ENCODE measurements at places on chromosomes 3 and 15.
A peak's percentile ranks its signal among the peaks of the same experiment; 100 is the strongest.

- DNase-seq = no peak
Measured at GRCh38 chr15:62782071-62782841, 260.3 kb upstream of the TPM1 start.

DNA sequence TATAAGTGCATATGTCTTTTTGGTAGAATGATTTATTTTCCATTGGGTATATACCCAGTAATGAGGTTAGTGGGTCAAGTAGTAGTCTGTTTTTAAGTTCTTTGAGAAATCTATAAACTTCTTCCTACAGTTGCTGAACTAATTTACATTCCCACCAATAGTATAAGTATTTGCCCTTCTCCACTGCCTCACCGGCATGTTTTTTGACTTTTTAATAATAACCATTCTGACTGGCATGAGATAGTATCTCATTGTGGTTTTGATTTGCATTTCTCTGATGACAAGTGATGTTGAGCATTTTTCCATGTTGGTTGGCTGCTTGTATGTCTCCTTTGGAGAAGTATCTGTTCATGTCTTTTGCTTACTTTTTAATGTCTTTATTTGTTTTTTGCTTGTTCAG is 94.1 kb upstream of the TP63 start:
- no peak for DNase-seq

- peak; percentile 64 for DNase-seq
Measured at GRCh38 chr3:127750226-127751031, 71.9 kb downstream of the MGLL start.

DNA sequence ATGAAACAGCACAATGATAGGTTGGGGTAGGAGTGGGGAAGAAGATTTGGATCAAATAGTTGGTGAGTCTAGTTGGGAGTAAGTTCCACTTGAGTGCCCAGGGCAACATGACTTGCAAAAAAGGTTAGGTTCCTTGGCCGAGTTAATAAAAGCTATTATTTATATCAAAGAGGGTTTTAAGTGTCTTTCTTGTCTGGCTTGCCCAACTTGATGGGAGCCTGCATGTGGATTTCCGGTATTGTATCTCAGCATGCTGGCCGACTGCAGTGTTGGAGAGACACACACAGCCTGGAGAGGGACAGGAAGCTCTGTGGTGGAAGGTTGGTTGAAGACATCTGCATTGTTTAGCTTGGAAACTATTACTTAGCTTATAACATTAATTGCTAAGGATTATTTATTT is 449.5 kb upstream of the TBL1XR1 start:
- no peak for DNase-seq

- no peak for DNase-seq
Measured at GRCh38 chr3:190097025-190097424, 23.7 kb downstream of the P3H2 start.

DNA sequence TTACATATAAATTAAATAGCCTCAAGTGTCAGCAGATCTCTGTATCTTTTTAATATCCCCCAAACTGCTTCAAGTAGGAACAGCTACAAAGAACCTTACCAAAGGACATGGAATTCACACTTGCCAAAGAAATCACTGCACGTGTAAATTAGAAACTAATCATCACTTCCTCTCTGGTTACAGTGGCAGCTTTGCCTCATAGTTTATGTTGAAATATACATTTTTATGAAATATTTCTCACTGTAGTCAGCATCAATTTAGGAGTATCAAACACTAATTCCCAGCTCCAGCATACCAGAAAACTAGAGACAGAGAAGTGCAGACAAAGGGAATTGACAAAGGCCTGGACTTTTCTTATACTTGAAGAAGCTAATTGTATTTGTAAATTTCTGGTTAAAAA is 260.9 kb downstream of the TIGIT start:
- no peak for DNase-seq

DNA sequence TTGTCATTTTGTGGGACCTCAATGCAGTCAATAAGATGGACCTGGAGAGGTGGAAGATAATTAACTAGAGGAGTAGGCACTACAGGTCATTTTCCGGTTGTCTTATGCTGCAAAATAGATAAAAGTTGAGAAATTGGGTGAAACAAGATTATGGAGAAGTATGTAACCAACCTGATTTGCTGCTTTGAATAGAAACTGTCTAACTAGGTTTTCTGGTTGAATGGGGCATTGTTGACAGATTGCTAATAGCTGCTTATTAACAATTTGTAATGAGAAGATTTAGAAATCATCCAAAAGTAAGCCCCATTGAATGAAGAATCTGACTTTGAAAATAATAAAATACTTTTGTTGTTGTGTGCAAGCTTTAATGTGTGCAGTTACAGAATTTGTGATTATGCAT is 26.2 kb downstream of the PIAS1 start:
- DNase-seq = no peak

DNA sequence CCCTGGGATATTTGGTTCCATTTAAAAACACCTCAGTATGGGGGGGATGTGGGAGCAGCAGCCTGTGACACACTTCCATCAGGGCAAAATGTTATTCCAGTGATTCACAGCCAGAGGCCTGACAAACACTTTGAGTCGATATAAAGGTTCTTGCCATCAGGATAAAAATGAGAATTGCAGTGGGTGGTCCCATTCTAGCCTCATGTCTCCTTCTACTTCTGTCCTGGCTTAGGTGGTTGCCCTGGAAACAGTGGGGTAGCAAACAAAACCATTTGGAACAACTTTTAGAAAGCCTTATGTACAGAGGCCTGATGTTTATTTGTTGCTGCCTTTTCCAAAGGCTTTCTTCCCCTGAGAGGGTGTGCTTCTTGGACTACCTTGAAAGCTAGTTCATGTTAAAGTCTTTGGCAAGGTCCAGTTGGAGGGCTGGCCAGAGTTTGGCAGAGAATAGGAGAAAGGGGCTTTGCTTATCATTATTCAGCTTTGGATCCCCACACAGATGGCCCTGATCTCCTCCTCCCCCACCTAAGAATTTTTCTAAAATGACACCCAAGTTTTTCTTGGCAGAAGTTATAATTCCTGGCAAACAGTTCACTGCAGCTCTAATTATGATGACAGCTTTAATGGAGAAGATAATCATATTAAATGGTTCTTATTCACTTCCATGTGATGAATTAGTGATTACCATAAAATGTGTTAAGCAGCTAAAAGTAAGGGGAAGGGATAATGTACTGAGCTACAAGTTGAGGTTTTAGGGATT is 84.2 kb upstream of the ZNF280D start:
- DNase-seq = no peak

- no peak for DNase-seq
Measured at GRCh38 chr3:61315871-61316270, 64.6 kb upstream of the FHIT start.

DNA sequence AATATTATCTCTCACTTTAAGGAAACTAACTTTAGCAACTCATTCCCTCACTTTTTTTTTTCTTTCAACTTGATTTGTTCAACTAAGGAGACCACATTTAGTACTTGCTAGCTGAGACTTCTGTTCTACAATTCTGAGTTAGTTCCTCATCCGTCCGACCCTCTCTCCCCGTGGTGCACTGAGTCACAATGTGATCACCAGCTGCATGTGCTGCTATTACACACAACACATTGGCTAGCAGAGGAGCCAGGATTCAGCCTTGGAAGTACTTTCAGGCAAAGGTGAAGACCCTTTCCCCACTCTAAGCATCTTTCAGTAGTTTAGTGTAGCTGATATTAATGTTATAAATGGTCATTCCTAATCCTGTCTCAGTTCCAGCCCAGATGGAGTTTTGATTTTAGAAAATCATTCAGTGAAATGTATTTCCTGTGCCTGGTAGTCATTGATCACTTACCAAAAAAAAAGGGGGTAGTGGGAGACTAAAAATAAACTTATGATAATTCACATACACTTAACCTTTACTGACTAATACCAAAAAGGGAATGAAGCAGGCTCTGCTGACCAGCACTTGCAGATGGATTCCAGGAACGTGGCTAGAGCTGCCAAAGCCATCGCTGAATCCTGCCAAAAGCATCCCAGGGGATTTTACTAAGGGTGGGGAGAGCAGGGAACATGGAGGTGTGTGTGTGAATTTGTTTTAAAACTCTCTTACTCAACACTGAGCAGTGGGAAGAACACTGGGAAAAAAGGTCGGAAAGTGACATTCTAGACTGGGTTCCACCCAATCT is 424.8 kb downstream of the LPP start:
- peak; percentile 75 for DNase-seq

DNA sequence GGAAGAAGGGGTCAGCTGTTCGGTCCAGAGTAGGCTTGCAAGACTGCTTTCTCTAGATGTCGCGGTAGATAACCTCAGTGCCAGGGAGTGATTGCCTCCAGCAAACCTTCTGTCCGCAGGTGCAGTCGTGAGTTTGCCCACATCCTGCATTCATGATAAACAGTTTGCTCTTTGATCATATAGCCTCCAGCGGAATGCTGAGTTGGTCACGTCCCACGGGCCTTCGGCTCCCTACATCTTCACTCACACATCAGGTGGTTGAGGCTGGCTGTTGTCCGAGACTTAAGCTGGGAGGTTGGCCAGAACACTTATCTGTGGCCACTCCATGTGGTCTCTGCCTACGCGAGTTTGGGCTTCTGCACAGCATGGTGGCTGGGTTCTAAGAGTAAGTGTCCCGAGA is 62.1 kb upstream of the NR2C2 start:
- no peak for DNase-seq

GRCh38 chr3:133055339-133055738 is 17.1 kb downstream of the TMEM108 start:
- no peak for DNase-seq

GRCh38 chr3:79809106-79809505 is 41.3 kb upstream of the ROBO1 start:
- DNase-seq = no peak

DNA sequence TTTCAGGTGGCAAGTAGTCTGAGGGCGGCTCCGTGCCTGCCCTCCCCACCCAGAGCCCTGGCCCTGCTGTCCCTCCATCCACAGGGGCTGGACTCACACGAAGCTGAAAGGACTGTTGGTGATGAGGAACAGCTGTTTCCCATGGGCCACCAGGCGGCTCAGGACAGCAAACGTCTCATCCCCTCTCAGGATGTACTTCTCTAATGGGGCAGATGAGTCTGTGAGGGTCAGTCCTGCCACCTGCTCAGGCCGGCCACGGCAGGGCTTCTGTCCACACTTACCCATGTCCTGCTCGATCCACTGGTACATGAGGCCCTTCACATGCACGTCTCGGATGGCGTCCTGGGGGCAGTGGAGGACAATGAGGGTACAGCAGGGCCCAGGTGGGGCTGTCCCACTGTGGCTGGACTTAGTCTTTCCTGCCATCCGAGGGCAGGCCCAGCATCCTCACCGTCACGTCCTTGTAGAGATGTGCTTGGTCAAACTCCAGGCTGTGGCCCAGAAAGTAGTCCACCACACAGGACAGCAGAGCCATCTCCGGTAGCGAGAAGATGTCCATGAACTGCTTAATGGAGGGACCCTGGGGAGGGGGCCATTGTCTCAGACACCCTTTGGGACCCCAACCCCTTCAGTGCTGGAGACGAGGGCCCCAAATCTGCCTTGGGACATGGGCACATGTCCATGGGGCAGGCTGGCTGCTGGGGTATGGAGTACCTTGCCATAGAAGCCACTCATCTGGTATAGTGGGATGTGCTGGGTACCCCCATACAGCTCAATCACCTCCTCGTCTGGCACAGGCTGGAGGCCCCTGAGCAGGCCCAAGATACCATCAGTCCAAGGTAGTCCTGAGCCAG is 5.7 kb downstream of the NT5DC2 start:
- DNase-seq = no peak

GRCh38 chr15:39770748-39771689 is 11.6 kb downstream of the FSIP1 start:
- DNase-seq = no peak

GRCh38 chr3:14841836-14842235 is 23.1 kb downstream of the FGD5 start:
- no peak for DNase-seq

- no peak for DNase-seq
Measured at GRCh38 chr15:80816936-80817335, 37.8 kb downstream of the CEMIP start.

DNA sequence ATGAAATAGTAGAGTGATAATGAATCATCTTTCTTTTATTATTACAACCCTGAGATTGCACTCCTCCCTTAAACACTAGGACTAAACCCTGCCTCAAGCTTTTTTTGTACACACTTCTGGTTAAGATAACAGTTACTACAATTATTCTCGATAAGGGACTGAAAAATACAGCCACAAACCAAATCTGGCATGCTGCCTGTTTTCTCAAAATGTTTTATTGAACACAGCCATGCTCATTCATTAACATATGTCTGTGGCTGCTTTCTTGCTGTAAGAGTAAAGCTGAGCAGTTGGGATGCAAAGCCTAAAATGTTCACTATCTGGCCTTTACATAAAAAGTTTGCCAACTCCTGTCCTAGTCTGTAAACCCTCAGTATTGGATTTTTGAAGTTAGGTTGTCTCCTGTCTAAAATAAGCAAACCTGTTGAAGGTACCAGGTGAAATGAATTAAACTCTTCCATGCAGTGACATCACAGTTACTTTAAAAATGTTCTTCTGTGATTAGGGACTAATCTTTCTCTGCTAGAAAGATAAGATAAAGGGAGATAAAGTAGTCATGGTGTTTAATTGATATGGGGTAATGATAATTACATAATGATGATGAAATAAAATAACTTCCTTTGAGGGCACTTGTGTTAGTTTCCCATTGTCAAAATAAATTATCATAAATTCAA is 218.2 kb downstream of the STXBP5L start:
- no peak for DNase-seq

- no peak for DNase-seq
Measured at GRCh38 chr15:58036579-58036978, 28.9 kb downstream of the ALDH1A2 start.

DNA sequence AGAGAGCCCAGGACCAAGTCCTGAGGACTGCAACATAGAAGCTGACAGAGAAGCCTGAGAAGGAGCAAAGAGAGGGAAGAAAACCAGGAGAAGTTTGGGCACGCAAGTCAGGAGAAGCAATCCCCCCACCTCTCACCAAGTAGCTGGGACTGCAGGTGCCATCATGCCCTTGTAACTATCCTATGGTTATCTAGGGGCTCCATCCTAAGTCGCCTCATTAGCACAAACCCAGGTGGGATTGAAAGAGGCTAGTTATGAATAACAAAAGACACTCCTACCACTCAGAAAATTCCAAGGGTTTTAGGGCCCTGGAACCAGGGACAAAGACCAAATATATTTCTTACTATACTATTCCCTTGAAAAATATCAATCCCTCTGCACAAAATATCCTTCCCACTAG is 53.5 kb downstream of the CCR4 start:
- no peak for DNase-seq

All from bone marrow (tissue), 2 donors.